Fibroblast of skin of right quadriceps (primary cell): ENCODE measurements at places on chromosomes 2 and 18.

GRCh38 chr2:217040099-217040498 is 180.2 kb upstream of the TNP1 start:
- DNase-seq = no peak

GRCh38 chr2:41042343-41042742 is 590.5 kb upstream of the SLC8A1 start:
- DNase-seq = no peak

GRCh38 chr2:239120664-239121063 is 272.8 kb downstream of the TWIST2 start:
- no peak for DNase-seq

- DNase-seq = no peak
These were observed 9.3 kb downstream of the YPEL5 start for GRCh38 chr2:30155889-30156658.

GRCh38 chr2:190755772-190756415 is 107.0 kb downstream of the NAB1 start:
- DNase-seq = peak; percentile 21

DNA sequence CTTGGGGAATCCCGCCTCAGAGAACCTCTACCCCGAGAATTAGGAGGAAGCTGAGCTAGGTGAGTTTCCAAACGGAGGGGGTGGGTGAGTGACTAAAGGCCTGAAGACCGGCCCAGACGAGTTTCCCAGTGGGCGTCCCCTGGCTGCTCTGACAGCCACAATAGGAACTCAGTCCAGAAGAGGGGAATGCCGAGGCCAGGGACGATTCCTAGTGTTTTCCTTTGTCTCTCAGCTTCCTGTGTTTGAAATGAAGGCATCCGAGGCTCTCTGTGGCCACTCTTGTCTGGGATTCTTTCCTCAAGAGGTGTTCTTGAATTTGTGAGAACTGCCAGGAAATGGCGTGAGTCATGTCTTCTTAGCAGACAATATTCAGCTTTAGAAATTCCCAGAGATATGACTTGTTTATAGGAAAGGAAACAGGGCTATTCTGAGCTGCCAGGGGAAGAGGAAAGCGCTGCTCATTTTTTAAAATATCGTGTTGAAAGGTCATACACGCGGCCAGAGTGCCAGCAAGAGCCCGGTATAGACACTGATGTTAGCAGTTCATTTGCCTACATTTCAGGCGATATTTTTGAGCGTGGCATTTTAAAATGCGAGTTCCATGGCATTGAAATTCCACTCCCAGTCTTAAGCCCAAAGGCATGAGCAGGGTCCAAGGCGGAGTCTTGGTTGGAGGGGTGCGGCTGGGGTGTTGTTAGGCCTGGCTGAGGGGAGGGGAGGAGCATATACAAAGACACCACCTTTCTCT is 169.1 kb upstream of the KLF7 start:
- DNase-seq = peak; percentile 99

- no peak for DNase-seq
These were observed 49.1 kb downstream of the TFPI start for GRCh38 chr2:187505065-187505672.

DNA sequence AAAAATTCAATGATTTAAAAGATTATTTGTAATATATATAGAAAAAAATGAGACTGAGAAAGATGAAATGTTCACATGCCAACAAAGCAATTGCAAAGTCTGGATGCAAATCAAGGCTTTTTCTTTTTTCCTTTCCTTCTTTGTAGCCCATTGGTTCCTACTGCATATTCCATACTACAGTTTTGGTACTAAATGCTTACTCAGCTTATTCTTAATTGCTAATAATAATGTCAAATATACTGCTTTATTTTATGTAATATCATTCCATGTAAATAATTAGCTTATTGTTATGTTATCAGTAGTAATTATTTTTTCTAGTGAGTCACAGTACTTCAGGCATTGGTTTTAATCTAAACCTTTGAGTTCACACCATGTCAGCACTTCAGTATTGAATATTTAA is 407.4 kb upstream of the LRRTM1 start:
- DNase-seq = no peak

- no peak for DNase-seq
These were observed 9.7 kb upstream of the CIB4 start for GRCh38 chr2:26650713-26651469.

DNA sequence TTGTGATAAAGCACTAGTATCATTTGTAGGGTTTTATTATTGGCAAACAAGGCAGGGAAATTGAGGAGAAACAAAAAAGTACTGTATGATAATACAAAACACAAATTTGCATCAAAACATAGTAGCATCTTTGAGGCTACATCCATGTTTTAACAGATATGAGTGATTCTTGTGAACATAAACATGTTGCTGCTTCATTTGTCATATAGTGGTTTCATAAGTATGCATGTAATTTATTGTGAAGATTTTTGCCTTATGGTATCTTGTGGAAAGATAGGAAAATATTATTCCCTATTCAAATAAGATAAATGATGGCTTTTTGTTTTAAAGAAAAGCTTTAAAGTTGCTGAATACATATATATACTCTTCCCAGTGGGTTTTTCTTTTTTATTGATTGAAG is 60.3 kb downstream of the VRK2 start:
- no peak for DNase-seq

GRCh38 chr2:239015901-239016675 is 168.2 kb downstream of the TWIST2 start:
- DNase-seq = no peak

DNA sequence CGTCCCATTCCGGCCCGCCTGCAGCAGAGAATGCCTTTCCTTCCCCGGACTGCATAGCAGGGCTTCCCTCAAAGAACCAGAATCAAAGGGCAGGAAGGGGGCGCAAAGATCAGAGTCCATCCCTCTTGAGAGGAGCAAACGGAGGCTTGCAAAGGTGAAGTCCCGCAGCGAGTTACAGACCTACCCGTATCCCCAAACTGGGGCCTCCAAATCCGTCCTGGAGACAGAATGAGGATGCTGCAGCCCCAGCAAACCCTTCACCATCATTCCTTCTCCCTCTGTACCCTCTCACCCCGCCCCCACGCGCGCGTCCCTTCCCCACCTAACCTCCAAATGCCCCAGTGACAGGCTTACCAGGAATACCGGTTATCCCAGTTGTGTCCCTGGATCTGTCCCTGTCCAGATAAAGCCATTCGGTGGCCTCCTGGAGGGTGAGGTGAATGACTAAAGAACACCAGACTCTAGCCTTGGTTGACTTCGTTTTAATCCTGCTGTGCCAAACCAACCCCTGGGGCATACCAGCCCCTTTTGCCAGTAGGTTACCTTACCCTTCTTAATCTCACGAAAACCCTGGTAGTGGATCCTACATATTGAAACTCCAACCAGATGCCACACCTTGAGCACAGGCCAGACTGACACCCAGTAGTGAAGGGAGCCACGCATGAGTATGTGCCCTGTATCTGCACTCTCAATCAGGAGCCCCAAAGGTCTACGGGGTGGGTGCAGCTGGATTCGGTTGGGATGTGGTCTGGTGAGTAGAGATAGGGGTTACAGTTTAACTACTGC is 961 bp upstream of the SLC40A1 start:
- no peak for DNase-seq

GRCh38 chr2:217913436-217913835 is 89.4 kb downstream of the TNS1 start:
- no peak for DNase-seq

DNA sequence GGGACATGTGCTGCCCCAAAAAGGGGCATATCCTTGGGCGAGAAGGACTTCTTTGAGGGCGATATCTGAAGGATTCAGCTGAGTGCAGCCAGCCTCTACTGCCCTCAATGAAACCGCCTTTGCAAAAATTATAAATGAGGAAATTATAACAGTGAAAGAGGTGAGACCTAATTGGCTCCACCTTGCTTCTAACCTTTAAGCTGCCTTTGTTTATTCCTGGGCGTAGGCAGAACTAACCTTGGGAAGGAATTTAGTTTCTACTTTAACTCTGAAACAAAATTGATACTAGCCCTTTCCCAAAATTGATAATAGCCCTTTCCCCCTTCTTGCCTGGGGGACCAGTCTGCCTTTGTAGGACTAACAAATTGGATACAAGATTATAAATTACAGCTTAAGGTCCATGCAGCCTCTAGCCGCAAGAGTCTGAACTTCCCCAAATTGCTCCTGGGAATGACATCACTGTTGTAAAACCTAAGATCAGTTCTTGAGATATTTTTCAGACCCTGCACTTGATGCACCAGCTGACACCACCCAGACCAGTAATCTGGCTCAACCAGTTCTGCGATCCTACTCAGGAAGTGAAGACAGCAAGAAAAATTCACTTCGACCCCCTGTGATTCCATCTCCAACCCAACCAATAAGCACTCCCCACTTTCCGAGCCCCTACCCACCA is 36.0 kb upstream of the ASAP2 start:
- DNase-seq = no peak

DNA sequence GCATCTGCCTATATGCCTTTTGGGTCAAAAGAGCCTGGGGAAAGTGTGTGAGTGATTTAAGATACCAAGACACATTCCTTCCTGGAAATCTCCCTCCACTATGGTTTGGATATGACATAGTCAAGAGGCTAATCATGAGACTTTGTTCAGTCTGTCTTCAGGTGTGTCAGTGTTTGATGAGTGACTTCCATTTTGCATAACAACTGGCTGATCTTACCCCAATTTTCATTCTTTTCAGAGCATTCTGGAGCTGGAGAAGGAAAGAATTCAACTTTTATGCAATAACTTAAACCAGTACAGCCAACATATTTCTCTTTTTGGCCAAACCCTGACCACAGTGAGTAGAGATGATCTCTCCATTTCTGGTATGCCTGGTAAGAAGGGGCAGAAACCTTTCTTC is 39.4 kb downstream of the SPC25 start:
- DNase-seq = no peak

GRCh38 chr18:58355243-58355642 is 273.6 kb downstream of the ALPK2 start:
- DNase-seq = no peak

DNA sequence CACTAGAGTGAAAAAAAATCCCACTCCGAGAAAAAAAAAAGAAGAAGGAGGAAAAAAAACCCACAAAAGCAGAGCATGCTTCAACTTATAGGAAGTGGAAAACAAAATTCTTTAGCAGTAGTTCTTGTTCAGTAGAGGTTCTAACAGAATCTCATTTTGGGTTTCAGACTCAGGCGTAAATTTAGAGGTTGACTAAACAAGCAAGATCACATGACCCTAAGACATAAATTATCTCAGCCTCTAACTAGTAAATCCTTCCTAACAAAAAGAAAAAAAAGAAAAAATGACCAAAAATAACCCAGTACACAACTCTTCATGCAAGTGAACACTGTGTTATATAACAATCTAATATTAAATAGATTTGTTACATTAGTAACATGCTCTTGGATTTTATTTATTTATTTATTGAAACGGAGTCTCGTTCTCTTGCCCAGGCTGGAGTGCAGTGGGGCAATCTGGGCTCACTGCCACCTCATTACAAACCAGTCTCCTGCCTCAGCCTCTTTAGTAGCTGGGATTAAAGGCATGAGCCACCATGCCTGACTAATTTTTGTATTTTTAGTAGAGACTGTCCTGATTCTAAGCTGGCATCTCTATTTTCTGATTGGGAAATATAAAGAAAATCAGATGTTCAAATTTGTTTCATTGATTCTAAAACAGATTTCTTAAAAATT is 35.4 kb downstream of the PPP4R3B start:
- no peak for DNase-seq

GRCh38 chr2:7683196-7683595 is 766.0 kb downstream of the RNF144A start:
- no peak for DNase-seq

GRCh38 chr18:49096021-49096420 is 145.3 kb upstream of the SMAD7 start:
- DNase-seq = no peak

DNA sequence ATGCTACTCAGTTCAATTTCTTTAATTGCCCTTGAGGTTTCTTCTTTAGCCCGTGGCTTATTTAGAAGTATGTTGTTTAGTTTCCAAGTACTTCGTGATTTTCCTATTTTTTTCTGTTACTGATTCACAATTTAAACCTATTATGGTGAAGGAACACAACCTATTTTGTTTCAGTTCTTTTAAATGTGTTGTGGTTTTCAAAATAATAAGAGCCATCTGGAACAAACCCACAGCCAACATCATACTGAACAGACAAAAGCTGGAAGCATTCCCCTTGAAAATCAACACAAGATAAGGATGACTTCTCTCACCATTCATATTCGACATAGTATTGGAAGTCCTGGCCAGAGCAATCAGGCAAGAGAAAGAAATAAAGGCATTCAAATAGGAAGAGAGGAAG is 155.2 kb downstream of the GALNT1 start:
- peak; percentile 20 for DNase-seq

GRCh38 chr18:10153924-10154752 is 240.3 kb downstream of the VAPA start:
- DNase-seq = no peak

DNA sequence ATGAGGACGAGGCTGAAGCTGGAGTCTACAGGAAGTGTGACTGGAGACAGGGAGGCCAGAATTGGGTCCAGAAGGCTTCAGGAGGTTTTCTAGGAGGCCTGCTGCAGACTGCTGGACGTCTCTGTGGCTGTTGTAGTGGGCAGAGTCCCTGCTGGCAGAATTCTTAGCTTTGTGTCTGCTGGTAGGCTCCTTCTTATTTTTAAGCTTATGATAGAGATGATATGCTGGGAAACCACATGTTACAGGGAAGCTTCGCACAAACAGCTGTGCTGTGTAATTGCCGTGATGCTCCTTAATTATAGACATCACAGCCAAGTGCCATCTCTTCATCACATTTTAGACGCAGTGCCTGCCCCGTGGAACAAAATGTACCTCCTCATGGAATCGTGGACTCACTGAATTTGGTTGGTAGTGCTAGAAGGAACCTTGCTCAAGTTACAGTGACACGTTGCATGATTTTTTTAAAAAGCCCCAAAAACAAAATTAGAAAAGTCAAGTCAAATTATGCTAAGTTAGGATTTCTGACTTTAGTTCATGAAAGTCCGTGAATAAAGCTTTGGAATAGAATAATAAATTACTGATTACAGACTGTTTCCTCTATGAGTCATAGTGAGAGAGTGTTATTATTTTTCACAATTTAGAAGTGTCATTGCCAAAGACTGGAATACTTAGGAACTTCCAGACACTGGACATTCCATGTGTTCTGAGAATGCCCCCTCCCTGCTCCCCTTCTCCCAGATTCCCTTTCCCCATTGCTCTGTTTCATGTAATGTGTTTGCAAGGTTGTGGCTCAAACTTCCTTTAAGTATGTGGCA is 144.1 kb downstream of the FHOD3 start:
- peak; percentile 91 for DNase-seq

- peak; percentile 61 for DNase-seq
These were observed 221.0 kb upstream of the OSR1 start for GRCh38 chr2:19579461-19579860.

- DNase-seq = no peak
These were observed 16.6 kb downstream of the HJURP start for GRCh38 chr2:233837694-233838229.

- DNase-seq = no peak
These were observed 83.7 kb downstream of the TCF7L1 start for GRCh38 chr2:85216927-85217326.

DNA sequence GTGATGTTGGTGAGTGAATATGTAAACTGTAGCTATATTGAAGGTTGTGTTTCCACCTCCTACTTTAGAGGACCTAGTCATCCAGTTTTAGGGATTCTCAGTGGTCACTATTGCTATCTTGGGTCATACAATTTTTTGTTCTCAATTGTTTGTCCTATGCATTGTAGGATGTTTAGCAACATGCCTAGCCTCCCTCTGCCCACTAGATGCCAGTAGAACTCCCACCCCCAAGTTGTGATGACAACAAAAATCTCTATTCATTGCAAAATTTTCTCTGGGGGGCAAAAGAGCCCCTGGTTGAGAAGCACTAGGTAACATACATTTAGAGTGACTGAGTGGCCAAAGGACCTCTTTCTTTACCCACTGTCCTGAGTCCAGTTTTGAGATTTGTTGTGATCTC is 87.3 kb downstream of the LRRTM4 start:
- no peak for DNase-seq

- DNase-seq = no peak
These were observed 421.1 kb upstream of the CELF4 start for GRCh38 chr18:37986665-37987064.
